ENCODE measurements at places on chromosomes 7 and 10. TPM values are rescaled to one million over a fixed set of nuclear protein-coding genes. Genes with fewer than 3 reads are reported as not detected.

Gene GIMAP7
- 3.7 TPM for total RNA-seq

Gene LRRC17
- 33.2 TPM for total RNA-seq

Gene SPAG6
- 11.1 TPM for total RNA-seq

Gene DLX5
- total RNA-seq, result 9.2 TPM

Gene MRPS16
- total RNA-seq, result 99.4 TPM

Gene SLC16A9
- total RNA-seq, result 16.1 TPM

All from diencephalon (tissue), 1 donor.